Naive thymus-derived CD8-positive, alpha-beta T cell (primary cell): ENCODE measurements at places on chromosomes 2 and 18.
A peak's percentile ranks its signal among the peaks of the same experiment; 100 is the strongest.

DNA sequence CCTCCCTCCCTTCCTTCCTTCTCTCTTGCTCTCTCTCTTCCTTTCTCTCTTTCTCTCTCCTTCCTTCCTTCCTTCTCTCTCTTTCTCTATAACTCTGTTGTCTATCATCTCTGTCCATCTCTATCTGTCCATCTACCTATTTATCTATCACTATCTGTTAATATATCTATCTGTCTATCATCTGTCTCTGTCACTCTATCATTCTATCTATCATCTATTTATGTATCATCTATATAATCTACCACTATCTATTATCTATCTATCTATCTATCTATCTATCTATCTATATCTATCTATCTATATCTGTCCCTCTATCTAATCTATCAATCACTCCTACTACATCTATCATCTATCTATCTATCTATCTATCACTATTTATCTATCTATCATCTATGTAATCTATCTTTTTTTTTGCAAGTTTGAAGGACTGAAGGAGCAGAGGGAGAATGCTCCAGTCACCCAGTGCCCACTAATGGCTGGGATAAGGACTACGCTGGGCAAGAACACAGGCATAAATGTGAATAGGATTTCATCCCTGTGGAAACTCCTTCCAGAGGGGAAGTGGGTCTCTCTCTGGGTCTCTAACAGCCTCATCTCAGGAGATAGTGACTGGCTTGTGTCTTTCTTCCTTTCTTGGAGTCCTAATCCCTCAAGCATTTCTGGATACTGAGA, 427.0 kb downstream of the LPIN1 start:
- H3K27ac ChIP-seq: no peak overlapping the region
- no peaks in the 10 kb centered on the region for H3K36me3 ChIP-seq
- no peaks in the 10 kb centered on the region for H3K27me3 ChIP-seq
- H3K4me1 ChIP-seq: peaks cover 68% of the 10 kb centered on the region
- H3K4me3 ChIP-seq: no peak overlapping the region
- no peak for DNase-seq

GRCh38 chr2:108923019-108923700, 65.9 kb downstream of the EDAR start:
- no peak overlapping the region for H3K27ac ChIP-seq
- no peak overlapping the region for H3K4me3 ChIP-seq
- no peak for DNase-seq
- peaks cover 3% of the 10 kb centered on the region for H3K4me1 ChIP-seq
- no peaks in the 10 kb centered on the region for H3K27me3 ChIP-seq

DNA sequence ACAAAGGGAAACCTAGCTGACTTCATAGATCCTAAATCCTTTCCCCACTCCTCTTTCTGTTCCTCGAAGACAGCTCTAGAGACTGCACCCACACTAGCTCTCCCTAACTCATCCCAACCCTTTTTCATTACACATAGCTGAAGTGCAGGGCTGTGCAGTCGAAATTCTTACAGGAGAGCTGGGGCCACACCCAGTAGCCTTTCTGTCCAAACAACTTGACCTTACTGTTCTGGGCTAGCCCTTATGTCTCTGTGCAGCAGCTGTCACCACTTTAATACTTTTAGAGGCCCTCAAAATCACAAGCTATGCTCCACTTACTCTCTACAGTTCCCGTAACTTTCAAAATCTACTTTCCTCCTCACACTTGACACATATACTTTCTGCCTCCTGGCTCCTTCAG, 666.1 kb upstream of the PKDCC start:
- H3K27ac ChIP-seq: no peak overlapping the region
- no peaks in the 10 kb centered on the region for H3K27me3 ChIP-seq

GRCh38 chr2:164565359-164565758, 55.9 kb downstream of the GRB14 start:
- no peak for DNase-seq
- H3K36me3 ChIP-seq: no peaks in the 10 kb centered on the region
- no peak overlapping the region for H3K4me3 ChIP-seq
- H3K27ac ChIP-seq: no peak overlapping the region

DNA sequence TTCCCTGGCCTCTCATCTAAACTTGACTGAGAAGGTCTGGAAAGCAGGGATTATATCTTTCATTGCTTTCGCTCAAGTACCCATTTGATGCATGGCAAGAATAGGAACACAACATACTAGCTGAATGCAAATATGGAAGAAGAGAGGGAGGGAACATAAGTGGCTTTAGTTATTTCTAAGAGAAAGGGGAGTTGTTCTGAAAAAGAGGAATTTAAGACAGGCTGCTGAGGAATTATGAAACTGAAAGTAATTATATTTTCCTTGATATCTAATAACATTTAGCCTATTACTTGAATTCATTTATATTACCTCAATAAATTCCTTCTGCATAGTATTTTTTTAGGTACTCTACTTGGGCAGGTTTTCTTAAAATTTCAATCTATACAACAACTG, 105.8 kb upstream of the TTN start:
- peaks cover 8% of the 10 kb centered on the region for H3K4me1 ChIP-seq
- no peak overlapping the region for H3K4me3 ChIP-seq

DNA sequence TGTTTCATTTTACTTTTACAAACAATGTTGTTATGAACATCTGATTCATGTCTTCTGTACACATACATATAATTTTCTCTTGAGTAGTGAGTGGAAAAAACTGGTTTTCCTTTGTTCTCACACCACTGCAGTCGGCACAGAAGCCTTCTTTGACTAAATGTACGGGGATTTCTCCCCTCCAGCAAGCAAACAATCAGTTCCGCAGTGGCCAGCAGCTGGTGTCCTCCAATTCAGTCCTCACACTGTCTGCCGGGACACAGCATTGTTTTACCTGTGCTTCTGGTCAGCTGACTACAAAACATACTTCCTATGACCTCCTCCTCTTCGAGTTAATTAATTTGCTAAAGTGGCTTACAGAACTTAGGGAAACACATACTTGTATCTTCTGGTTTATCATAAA, 202.8 kb downstream of the WDR7 start:
- DNase-seq: no peak
- no peaks in the 10 kb centered on the region for H3K27me3 ChIP-seq
- no peak overlapping the region for H3K27ac ChIP-seq
- H3K4me3 ChIP-seq: no peak overlapping the region

- H3K27ac ChIP-seq: no peak overlapping the region
- no peak for DNase-seq
- no peak overlapping the region for H3K4me3 ChIP-seq
- no peaks in the 10 kb centered on the region for H3K36me3 ChIP-seq
- H3K4me1 ChIP-seq: no peaks in the 10 kb centered on the region
Observed at GRCh38 chr2:19369341-19369955, 11.0 kb upstream of the OSR1 start.

DNA sequence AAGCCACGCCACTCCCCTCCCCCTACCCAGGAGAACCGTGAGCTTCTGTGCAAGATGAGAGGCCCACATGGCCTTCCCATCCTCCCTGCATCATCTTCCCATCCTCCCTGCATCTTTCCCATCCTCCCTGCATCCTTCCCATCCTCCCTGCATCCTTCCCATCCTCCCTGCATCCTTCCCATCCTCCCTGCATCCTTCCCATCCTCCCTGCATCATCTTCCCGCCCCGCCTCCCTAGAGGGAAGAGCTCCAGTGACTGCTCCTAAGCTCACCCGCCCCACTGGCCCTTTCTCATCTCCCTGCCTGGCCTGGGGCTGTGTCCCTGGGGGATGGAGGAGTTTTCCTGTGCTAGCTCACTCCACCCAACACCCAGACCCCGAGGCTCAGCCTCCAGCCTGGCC, 93.3 kb upstream of the ASAP2 start:
- H3K36me3 ChIP-seq: no peaks in the 10 kb centered on the region
- no peak overlapping the region for H3K27ac ChIP-seq
- H3K27me3 ChIP-seq: peaks cover 15% of the 10 kb centered on the region
- H3K4me3 ChIP-seq: no peak overlapping the region

GRCh38 chr18:56284319-56284718, 354.1 kb downstream of the TXNL1 start:
- no peak overlapping the region for H3K27ac ChIP-seq
- DNase-seq: no peak
- H3K27me3 ChIP-seq: no peaks in the 10 kb centered on the region
- no peak overlapping the region for H3K4me3 ChIP-seq
- no peaks in the 10 kb centered on the region for H3K4me1 ChIP-seq

DNA sequence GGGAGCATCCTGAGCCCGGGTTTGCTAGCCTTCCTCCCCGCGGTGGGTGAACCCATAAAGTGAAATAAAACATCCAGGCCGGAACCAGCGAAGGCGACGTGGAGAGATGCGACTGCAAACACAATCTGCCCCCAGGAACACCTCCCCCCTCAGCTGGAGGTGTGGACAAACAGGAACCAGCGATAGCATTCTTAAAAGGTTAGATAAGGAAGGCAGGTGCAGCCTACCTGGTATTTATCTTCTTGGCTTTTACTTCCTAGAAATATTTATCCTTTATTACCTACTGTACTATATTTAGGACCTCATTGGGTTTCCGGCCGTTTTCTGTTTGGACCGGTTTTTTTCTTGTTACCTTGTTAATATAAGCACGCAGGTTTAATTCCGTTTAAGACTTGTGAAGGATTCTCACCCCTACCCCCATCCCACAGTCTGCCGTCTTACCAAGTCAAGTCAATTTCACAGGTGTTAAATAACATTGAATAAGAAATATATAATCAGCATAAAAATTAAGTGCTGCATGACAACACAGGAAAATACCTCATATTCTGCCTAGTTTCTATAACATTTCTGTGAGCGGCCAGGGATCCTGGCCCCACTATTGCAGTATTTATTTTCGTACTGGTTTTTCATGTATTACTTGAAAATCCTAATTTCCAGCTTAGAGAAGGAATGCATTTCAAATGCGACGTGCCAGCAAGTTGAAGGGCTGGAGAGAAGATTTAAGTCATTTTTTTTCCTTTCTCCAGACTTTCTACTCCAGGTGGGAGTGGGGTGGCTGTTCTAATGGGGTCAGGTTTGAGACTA, 224.0 kb upstream of the ID2 start:
- peaks cover 24% of the 10 kb centered on the region for H3K4me1 ChIP-seq
- H3K36me3 ChIP-seq: peaks cover under 1% of the 10 kb centered on the region
- peak; percentile 18 for DNase-seq
- H3K27me3 ChIP-seq: peaks cover 19% of the 10 kb centered on the region
- H3K27ac ChIP-seq: no peak overlapping the region

- no peak overlapping the region for H3K4me3 ChIP-seq
- H3K4me1 ChIP-seq: no peaks in the 10 kb centered on the region
- no peaks in the 10 kb centered on the region for H3K27me3 ChIP-seq
- no peak overlapping the region for H3K27ac ChIP-seq
- no peak for DNase-seq
Observed at GRCh38 chr2:146917431-146918042, 927.3 kb upstream of the ACVR2A start.

GRCh38 chr18:3452750-3453539, 3.0 kb downstream of the TGIF1 start:
- no peak for DNase-seq
- peaks cover 57% of the 10 kb centered on the region for H3K4me1 ChIP-seq
- H3K4me3 ChIP-seq: peak overlapping the region; percentile 94
- H3K36me3 ChIP-seq: peaks cover 11% of the 10 kb centered on the region
- H3K27ac ChIP-seq: peak overlapping the region; percentile 99

DNA sequence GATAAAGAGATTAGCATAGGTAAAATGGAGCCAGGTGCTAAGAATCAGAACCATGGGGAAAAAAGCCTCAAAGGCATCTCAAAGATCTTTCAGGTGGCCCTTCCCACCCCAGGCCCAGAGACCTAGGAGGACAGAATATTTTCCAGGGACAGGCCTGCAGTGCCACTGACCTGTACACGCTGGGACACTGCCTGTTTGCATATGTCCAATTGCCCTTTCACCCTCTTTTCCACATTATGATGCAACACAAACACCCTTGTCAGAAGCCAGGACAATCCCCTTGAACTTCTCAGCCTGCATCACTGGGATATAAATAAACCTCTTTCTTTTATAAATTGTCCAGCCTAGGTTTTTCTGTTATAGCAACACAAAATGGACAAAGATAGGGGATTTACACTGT, 419.1 kb downstream of the TRIB2 start:
- H3K4me1 ChIP-seq: no peaks in the 10 kb centered on the region
- no peak overlapping the region for H3K4me3 ChIP-seq
- no peak overlapping the region for H3K27ac ChIP-seq
- DNase-seq: no peak

- H3K27me3 ChIP-seq: peaks cover 13% of the 10 kb centered on the region
- no peak for DNase-seq
- no peak overlapping the region for H3K4me3 ChIP-seq
- no peak overlapping the region for H3K27ac ChIP-seq
Observed at GRCh38 chr2:84234103-84234502, 225.0 kb downstream of the SUCLG1 start.

- H3K4me3 ChIP-seq: no peak overlapping the region
- H3K36me3 ChIP-seq: peaks cover 42% of the 10 kb centered on the region
- no peak for DNase-seq
- H3K4me1 ChIP-seq: no peaks in the 10 kb centered on the region
- H3K27me3 ChIP-seq: no peaks in the 10 kb centered on the region
- no peak overlapping the region for H3K27ac ChIP-seq
Observed at GRCh38 chr2:159262904-159263303, 23.6 kb downstream of the WDSUB1 start.

- no peaks in the 10 kb centered on the region for H3K36me3 ChIP-seq
- DNase-seq: no peak
- no peaks in the 10 kb centered on the region for H3K4me1 ChIP-seq
Observed at GRCh38 chr18:1012775-1013174, 108.1 kb downstream of the ADCYAP1 start.
